ENCODE measurements at places on chromosomes 5 and 9. TPM values are rescaled to one million over a fixed set of nuclear protein-coding genes. Genes with fewer than 3 reads are reported as not detected.

- no peaks in the 10 kb centered on the region for H3K36me3 ChIP-seq
- H3K27ac ChIP-seq, result peak overlapping the region; percentile 12
- no peak for DNase-seq
Measured at GRCh38 chr5:143679777-143680176, 132.2 kb upstream of the HMHB1 start.

DNA sequence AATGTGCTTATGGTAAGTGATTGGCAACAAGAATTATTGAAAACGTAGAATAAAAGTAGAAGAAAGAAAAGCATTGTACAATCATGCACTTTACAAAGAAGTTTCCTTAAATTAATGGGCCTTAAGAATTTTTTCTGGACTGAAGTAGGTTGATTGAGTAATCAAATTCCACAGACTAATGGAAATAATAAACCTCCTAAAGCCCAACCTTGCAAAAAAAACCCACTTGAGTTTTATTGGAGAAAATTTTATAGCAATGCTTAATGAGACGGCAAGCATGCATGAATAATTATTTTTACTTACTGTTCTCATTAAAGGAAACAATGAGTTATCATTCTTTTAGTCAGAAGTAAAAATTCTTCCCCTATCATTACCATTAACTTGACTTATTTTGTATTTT is 676.1 kb upstream of the C9orf72 start:
- no peak overlapping the region for H3K4me3 ChIP-seq
- H3K4me1 ChIP-seq, result no peaks in the 10 kb centered on the region
- H3K27ac ChIP-seq, result no peak overlapping the region
- H3K27me3 ChIP-seq, result no peaks in the 10 kb centered on the region
- no peak for DNase-seq

GRCh38 chr5:35438786-35439185 is 178.9 kb upstream of the SPEF2 start:
- H3K4me3 ChIP-seq, result no peak overlapping the region
- H3K27ac ChIP-seq, result no peak overlapping the region
- H3K27me3 ChIP-seq, result no peaks in the 10 kb centered on the region
- H3K36me3 ChIP-seq, result no peaks in the 10 kb centered on the region

DNA sequence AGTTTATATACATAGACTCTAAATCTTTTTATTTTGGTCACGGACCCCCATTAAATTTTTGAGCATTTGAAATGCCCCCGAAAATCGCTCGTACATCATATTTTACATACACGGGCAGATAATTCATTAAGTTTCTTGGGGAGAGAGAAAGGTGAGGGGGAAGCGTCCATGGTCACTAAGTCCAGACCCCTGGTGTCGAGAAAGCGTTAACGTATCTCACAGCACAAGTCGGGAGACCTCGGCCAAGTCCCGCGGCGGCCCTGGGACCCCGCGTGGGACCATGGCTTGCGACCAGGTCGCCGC is 794 bp downstream of the PTBP3 start:
- DNase-seq, result no peak
- no peaks in the 10 kb centered on the region for H3K4me1 ChIP-seq
- peak overlapping the region; percentile 98 for H3K4me3 ChIP-seq
- H3K27ac ChIP-seq, result peak overlapping the region; percentile 98

DNA sequence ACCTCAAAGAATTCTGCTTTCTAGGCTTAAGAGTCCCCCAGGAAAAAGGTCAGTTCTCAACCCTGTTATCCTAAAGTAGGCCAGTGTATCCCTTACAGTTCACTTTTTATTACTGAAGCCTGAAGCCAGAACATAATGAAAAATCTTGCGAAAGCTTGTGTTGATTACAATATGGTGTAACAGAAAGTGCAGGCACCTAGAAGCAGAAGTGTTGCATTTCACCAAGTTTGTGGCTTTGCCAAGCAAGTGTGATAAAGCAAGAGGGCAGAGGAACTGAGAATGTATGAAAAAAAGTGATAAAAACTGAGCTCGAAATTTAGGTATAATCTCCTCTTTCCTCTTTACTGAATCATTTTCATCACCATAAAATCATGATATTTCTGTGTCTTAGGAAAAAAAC is 26.2 kb downstream of the AGTPBP1 start:
- peaks cover 4% of the 10 kb centered on the region for H3K4me1 ChIP-seq
- no peaks in the 10 kb centered on the region for H3K36me3 ChIP-seq
- H3K27me3 ChIP-seq, result no peaks in the 10 kb centered on the region
- no peak overlapping the region for H3K27ac ChIP-seq

DNA sequence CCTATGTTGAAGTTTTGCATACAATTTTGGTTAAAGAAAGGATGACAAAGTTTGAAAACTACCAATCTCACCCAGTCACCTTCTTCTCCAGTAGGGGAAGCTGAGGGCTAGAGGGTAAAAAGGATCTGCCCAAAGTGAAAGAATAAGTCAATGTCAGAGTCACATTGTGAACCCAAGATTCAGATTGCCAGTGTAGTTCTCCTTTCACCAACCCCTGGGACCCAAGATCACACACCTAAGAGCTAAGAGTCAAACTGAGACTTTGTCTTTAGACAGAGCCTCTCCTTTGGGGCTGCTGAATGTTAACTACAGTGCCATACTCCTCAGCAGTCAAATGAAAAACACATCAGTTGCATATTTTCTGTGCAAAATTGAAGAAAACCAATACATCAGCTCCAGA is 210.6 kb downstream of the ATP10B start:
- H3K4me1 ChIP-seq, result no peaks in the 10 kb centered on the region
- H3K27ac ChIP-seq, result no peak overlapping the region
- no peak overlapping the region for H3K4me3 ChIP-seq
- DNase-seq, result no peak

GRCh38 chr5:99005506-99005905 is 76.7 kb upstream of the CHD1 start:
- H3K4me3 ChIP-seq, result no peak overlapping the region
- DNase-seq, result no peak
- no peaks in the 10 kb centered on the region for H3K36me3 ChIP-seq
- H3K27me3 ChIP-seq, result no peaks in the 10 kb centered on the region
- no peak overlapping the region for H3K27ac ChIP-seq

- no peak overlapping the region for H3K27ac ChIP-seq
- no peak for DNase-seq
Measured at GRCh38 chr5:83364312-83365299, 106.9 kb upstream of the VCAN start.

- peaks cover 30% of the 10 kb centered on the region for H3K4me1 ChIP-seq
- no peak overlapping the region for H3K4me3 ChIP-seq
- H3K27ac ChIP-seq, result no peak overlapping the region
- H3K36me3 ChIP-seq, result no peaks in the 10 kb centered on the region
Measured at GRCh38 chr5:115455301-115455707, 89.3 kb downstream of the FEM1C start.

DNA sequence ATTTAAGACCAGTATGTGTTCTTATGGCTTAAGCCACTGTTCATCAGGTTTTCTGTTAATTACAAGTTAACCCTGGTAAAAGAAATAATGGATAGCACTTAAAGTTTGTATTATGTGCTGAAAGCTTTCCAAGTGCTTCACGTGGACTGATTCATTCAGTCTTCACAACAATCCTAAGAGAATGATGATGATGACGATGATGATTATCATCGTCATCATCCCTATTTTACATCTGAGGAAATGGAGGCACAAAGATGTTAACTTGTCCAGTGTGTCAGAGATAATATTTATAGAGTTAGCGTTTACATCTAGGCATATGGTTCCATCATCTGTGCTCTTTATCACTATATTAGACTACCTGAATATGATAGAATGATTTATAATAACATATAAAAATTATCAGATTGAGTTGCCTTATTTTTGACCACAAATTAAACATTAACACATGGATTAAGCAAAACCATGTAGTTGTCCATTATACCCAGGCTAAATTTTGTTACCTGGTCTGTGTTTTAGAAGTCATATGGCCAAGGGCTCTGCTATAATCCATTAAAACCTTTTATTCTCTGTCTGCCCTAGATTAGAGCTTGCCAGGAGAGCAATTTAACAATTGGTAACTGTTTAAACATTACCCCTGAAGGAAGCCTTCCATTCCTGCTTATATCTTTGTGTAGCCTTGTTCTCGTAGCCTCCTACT is 102.3 kb upstream of the MAP3K1 start:
- H3K36me3 ChIP-seq, result no peaks in the 10 kb centered on the region
- H3K27ac ChIP-seq, result no peak overlapping the region
- H3K4me3 ChIP-seq, result no peak overlapping the region
- no peak for DNase-seq

GRCh38 chr5:31639481-31640411 is 815 bp downstream of the PDZD2 start:
- no peak for DNase-seq
- no peak overlapping the region for H3K27ac ChIP-seq
- peaks cover 10% of the 10 kb centered on the region for H3K4me1 ChIP-seq
- peaks cover 5% of the 10 kb centered on the region for H3K27me3 ChIP-seq

DNA sequence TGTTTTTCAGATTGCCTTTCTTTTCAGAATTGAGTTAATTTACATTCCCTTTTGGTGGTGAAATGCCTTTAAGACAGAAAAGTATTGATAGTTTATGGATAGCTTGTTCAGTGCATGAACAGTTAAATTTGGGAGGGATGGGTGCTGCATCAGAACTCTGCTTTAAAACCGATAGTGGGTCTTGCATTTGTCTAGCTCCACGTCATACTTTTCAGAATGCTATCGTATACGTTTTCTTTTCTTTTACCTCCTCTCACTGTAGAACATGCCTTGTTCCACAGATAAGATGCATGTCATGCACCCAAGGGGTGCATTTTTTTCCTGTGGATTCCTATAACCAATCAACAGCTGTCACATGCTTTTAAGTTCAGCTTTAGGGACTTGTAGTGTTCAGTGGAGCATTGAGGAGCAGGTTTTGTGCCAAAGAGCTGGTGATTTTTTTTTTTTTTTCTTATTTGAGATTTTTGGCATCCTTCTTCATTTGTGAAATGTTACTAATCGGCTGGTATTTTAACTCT is 2.3 kb downstream of the SLC44A1 start:
- H3K4me1 ChIP-seq, result no peaks in the 10 kb centered on the region
- H3K27me3 ChIP-seq, result no peaks in the 10 kb centered on the region
- DNase-seq, result peak; percentile 23
- no peak overlapping the region for H3K4me3 ChIP-seq
- no peaks in the 10 kb centered on the region for H3K36me3 ChIP-seq
- H3K27ac ChIP-seq, result no peak overlapping the region

DNA sequence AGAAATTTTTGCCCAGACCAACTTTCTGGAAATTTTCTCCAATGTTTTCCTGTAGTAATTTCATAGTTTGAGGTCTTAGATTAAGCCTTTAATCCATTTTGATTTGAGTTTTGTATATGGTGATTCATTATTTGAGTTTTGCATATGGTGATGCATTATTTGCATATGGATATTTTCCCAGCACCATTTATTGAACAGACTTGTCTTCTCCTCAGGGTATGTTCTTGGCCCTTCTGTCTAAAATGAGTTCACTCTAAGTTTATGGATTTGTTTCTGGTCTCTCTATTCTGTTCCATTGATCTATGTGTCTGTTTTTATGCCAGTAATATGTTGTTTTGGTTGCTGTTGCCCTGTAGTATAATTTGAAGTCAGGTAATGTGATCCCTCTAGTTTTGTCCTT is 139.3 kb downstream of the SLC25A46 start:
- no peak for DNase-seq
- no peaks in the 10 kb centered on the region for H3K4me1 ChIP-seq
- no peak overlapping the region for H3K4me3 ChIP-seq
- H3K27ac ChIP-seq, result no peak overlapping the region
- no peaks in the 10 kb centered on the region for H3K36me3 ChIP-seq
- no peaks in the 10 kb centered on the region for H3K27me3 ChIP-seq

- H3K27me3 ChIP-seq, result no peaks in the 10 kb centered on the region
- no peak overlapping the region for H3K4me3 ChIP-seq
- DNase-seq, result peak; percentile 39
- no peak overlapping the region for H3K27ac ChIP-seq
- H3K4me1 ChIP-seq, result no peaks in the 10 kb centered on the region
- no peaks in the 10 kb centered on the region for H3K36me3 ChIP-seq
Measured at GRCh38 chr5:175718401-175719108, 60.7 kb downstream of the HRH2 start.

GRCh38 chr9:20538956-20539355 is 83.3 kb downstream of the MLLT3 start:
- H3K27me3 ChIP-seq, result no peaks in the 10 kb centered on the region
- no peaks in the 10 kb centered on the region for H3K36me3 ChIP-seq
- H3K4me3 ChIP-seq, result no peak overlapping the region
- no peak for DNase-seq

DNA sequence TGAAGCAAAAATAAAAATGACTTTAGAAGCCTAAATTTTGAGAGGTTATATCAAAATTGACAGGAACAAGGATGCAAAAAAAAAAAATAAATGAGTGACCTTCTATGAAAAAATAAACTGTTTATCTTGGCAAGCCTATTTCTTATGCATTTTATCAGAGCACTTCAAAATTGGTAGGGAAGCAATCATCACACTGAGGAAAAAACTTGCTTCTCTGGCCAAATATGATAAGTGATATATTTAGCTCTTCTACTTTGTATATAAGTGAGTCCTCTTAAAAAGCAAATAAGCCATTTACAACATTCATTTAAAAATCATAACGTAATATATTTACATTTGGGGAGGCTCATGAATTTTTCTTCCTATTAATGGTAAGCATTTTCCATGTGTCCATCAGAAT is 287.1 kb downstream of the FBXL17 start:
- H3K36me3 ChIP-seq, result no peaks in the 10 kb centered on the region
- H3K27me3 ChIP-seq, result no peaks in the 10 kb centered on the region
- no peaks in the 10 kb centered on the region for H3K4me1 ChIP-seq

- DNase-seq, result no peak
- H3K27me3 ChIP-seq, result no peaks in the 10 kb centered on the region
- no peak overlapping the region for H3K4me3 ChIP-seq
- H3K36me3 ChIP-seq, result peaks cover 40% of the 10 kb centered on the region
Measured at GRCh38 chr9:33129886-33130881, 37.0 kb downstream of the B4GALT1 start.

GRCh38 chr5:76252437-76252836 is 150.6 kb upstream of the IQGAP2 start:
- H3K27me3 ChIP-seq, result no peaks in the 10 kb centered on the region
- H3K4me3 ChIP-seq, result no peak overlapping the region
- no peak overlapping the region for H3K27ac ChIP-seq

DNA sequence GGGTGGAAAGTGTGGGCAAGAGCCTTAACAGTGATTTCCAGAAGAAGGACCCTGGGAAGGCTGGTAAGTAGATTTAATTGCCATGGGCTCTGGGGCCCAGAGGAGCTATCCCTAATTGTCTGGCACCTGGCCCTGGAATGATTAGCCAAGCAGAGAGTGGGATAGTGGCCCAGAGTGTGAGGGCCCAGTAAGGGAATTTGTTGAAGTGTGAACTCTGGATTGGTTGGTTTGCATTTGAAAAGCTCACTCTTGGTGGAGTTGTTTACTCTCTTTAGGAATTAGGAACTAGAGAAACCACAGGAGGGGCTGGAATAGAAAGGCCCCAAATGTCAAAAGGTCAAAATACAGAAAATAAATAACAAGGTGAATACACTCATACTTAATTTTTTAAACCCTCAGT is 207.1 kb downstream of the GABRG2 start:
- DNase-seq, result peak; percentile 8
- H3K4me3 ChIP-seq, result no peak overlapping the region
- H3K36me3 ChIP-seq, result no peaks in the 10 kb centered on the region

EPB41L4A gene
- 44.5 TPM for total RNA-seq

FOXD4L6 gene
- 0.20 TPM for total RNA-seq

SLCO4C1 gene
- 18.8 TPM for total RNA-seq

ELP1 gene
- 20.9 TPM for total RNA-seq

PIP5K1B gene
- 20.4 TPM for total RNA-seq

LCP2 gene
- 73.0 TPM for total RNA-seq

RNF183 gene
- total RNA-seq, result 0.25 TPM

SPATA31A6 gene
- not detected for total RNA-seq

CTSV gene
- 1.8 TPM for total RNA-seq
